ENCODE measurements at places on chromosomes 12 and 14. TPM values are rescaled to one million over a fixed set of nuclear protein-coding genes. Genes with fewer than 3 reads are reported as not detected.

Gene GPR65
- total RNA-seq: under 0.01 TPM

Gene STAB2
- not detected for total RNA-seq

Gene CDCA3
- 2.7 TPM for total RNA-seq

Gene KRT1
- 0.74 TPM for total RNA-seq

Gene SIX4
- 0.49 TPM for total RNA-seq

Gene TAS2R14
- total RNA-seq: 9.8 TPM

Gene USP15
- total RNA-seq: 89.5 TPM

Gene TUNAR
- 9.6 TPM for total RNA-seq

Gene SIX6
- not detected for total RNA-seq

Gene KRT79
- total RNA-seq: not detected

Gene DIP2B
- 46.0 TPM for total RNA-seq

Gene GMFB
- 180 TPM for total RNA-seq

Gene CMKLR1
- total RNA-seq: 0.98 TPM

Gene TEAD4
- 0.25 TPM for total RNA-seq

Gene IRAK3
- 5.4 TPM for total RNA-seq

Gene PAX9
- not detected for total RNA-seq

Gene HHIPL1
- total RNA-seq: 5.9 TPM

Gene ADAM20
- 1.5 TPM for total RNA-seq

Gene NOVA1
- total RNA-seq: 47.9 TPM

Gene ZBTB39
- total RNA-seq: 7.9 TPM

Gene CLEC4C
- total RNA-seq: not detected
